Stimulated activated CD8-positive, alpha-beta memory T cell treated with anti-CD3 and anti-CD28 coated beads, Interleukin-4, amount 100 ng/mL, for 1 hour (primary cell): ENCODE measurements at places on chromosomes 4 and X.
A peak's percentile ranks its signal among the peaks of the same experiment; 100 is the strongest.

DNA sequence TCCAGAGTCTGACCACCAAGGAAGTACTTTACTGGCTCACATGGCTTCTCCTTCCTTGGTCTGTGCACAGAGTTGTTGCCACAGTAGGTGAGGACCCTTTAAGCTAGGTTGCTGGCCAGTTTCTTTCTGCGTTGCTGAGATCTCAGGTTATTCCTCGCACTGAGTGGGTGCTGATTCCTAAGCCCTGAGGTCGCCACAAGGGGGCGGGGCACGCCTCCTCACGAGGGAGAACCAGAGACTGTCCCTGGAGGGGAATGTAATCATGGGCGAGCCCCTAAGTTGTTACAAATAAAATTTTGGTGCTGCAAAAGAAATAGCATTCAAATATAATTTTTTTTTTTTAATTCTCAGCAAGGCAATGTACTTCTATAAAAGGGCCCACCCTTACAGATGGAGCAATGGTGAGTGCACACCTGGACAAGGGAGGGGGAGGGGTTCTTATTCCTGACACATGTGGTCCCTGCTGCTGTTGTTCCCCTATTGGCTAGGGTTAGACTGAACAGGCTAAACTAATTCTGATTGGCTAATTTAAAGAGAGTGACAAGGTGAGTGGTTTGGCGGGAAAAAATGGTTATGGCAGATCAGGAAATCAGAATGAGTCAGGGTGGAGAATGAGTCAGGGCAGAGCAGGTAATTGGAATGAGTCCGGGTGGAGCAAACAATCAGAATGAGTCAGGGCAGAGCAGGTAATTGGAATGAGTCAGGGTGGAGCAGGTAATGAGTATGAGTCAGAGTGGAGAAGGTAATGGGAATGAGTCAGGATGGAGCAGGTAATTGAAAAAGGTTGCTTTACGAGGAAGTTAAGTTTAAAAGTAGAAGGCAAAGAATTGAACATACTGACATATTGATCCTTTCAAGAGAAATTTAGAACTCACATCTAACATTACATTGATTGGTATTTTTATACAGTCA, 107.5 kb downstream of the VSIG4 start:
- DNase-seq = no peak

- DNase-seq = no peak
Measured at GRCh38 chr4:123404533-123404932, 7.9 kb downstream of the SPRY1 start.

DNA sequence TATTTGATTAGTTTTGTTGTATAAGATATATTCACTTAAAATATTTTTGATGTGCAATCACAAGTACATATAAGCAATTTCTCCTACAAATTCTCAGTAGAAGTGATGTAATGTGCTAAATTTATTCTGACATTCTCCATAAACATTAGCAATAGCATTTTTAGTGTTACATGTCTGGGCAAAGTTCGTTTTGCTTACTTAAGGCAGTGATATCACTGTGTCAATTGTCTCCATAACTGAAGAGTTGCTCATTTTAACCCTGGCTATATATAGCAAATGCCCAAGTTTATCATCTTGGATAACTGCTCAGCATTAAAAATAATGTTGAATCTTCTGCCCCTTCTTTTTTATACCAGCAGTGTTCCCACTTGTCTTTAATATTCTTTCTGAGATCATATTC, 340.0 kb upstream of the NDST4 start:
- no peak for DNase-seq

- DNase-seq = no peak
Measured at GRCh38 chrX:44878780-44879179, 5.8 kb downstream of the KDM6A start.

- DNase-seq = no peak
Measured at GRCh38 chrX:100089724-100090123, 320.3 kb downstream of the PCDH19 start.

GRCh38 chrX:107825698-107826237, at the start of gene MID2:
Gene MID2, plus strand, starts transcription at chrX:107825866. Its CDS starts 561 bp downstream, at chrX:107826427.
- DNase-seq = peak; percentile 9

- DNase-seq = no peak
Measured at GRCh38 chrX:5236749-5237148, 991.9 kb downstream of the NLGN4X start.

DNA sequence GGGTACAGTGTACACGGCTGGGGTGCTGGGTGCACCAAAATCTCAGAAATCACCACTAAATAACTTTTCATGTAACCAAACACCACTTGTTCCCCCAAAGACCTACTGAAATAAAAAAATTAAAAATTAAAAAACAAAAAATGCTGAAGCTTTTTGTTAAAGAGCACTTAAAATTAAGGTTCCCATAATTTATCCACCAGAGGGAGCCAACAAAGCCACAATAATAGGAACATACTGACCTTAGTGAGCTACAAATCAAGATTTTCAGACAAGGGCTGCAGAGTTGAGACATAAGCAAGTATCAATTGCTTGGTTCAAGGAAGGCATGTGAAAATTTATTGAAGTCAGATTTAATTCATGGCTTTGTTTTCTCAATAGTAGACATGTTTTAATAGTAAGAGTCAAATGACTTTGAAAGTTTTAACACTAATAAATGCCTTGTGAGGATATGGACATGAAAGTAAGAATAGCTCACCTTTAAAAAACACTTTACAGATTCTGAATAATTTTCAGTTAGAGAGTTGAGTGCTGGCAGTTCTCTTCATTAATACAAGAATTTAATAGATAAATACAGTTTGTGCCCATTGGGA, 43.0 kb upstream of the SCOC start:
- DNase-seq = no peak

DNA sequence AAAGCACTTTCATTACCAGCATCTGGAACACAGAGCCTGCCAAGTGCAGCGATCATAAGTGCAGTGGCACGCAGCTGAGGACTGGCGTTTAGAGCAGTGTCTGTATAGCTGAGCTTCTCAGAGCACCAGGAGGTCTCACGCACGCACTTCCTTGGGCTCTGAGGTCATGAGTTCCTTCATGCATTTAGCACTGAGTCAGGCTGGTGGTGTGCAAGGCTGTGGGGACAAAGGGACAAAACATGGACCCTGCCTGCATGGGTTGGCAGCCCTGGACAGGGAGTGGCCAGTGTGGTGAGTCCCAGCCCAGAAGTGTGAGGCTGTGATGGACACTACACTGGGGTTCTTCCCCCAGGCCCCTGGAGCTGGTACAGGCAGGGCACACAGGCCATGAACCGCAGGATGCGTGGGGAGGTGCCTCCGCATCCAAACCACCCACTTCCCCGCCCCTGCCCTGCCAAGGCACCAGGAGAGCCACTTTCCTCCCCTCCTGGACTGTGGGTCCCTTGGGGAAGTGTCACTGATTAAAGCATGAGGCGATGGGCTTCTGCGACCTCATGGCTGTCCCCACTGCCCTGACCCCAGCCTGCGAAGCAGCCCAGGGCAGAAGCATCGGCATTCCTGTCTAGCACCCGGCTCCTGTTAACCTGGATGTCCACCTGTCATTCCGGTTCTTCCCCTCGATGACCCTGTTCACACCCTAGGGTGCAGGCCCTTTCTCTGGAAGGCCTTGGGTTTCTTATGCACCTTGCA, 37.2 kb upstream of the GPR78 start:
- no peak for DNase-seq

DNA sequence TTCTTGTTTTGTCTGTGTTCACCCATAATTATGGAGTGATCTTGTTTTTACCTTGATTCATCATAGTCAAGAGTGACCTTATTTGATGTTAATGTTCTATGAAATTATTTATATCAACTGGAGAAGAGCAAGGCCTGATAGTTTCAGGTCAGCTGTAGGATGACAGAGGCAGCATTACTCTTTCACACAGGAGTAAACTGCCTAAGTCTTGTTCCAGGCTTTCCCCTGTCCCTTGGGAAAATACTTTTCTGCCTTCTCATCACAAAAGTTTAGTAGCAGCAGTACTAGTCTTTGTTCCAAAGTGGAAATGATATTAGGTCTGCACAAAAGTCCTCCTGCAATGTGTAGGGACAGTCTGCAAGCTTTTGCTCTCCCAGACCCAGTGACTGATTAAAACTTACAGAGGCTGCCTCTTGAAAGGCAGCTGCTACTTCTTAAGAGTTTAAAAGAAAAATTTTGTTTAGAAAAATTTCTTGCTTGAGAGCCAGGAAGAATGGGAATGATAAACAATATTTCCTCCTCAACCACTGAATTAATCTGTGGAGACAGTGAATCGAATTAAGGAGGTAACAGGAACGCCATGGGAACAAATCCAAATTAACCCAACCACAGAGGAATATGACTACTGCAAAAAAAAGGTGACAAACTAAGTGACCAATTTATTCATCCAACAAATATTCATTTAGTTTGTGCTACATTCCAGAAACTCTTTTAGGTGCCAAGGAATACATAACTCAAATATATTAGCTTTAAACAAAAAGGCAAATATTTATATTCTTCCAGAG, 991.4 kb upstream of the PABPC4L start:
- DNase-seq = no peak

- no peak for DNase-seq
Measured at GRCh38 chrX:74248889-74249288, 55.1 kb upstream of the ZCCHC13 start.

DNA sequence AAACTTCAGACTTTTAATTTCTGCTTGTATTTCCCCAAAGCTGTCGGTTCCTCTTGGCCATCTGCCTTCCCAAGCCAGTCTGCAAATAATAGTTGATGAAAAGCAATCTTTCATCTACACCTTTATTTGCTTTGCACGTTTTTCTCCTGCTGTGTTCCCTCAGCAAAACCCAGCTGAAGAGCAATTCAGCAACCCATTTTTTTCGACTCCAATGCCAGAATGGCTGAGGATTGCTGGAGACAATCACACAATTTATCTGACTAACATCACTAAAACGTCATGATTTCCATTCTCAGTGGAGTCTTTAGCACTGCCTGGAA, 94.3 kb downstream of the GPRIN3 start:
- DNase-seq = no peak

GRCh38 chr4:2051086-2051485, 8.0 kb upstream of the NAT8L start:
- DNase-seq = no peak

- no peak for DNase-seq
Measured at GRCh38 chr4:53059871-53060270, 197.8 kb downstream of the RASL11B start.

- no peak for DNase-seq
Measured at GRCh38 chr4:4856071-4857000, 3.1 kb upstream of the MSX1 start.

DNA sequence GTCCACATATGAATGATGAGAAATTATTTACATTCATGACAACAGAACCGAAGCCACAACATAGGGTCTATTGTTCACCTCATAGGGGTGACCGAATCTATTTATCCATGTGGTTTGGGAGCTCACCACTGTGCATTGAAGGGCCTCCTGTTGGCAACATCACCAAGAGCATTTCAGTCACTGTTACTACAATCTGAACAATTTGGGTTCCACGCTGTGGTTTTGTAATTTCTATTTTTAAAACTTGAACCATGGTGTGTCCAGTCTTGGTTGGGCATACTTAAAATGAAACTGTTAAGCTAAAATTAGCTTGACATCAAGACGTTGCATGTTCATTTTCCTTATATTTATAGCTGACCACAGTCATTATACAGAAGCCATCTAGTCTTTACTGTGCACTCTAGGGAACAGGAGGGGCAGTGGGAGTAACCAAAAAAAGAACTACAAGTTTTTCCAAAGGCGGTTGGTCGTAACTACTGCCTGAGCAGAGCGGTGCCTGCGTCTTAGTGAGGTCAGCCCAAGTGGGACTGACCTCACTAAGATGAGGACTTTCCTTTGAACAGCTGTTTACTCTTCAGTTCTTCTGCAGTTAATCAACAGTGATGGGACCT, 192.1 kb downstream of the SPRY1 start:
- DNase-seq = no peak

DNA sequence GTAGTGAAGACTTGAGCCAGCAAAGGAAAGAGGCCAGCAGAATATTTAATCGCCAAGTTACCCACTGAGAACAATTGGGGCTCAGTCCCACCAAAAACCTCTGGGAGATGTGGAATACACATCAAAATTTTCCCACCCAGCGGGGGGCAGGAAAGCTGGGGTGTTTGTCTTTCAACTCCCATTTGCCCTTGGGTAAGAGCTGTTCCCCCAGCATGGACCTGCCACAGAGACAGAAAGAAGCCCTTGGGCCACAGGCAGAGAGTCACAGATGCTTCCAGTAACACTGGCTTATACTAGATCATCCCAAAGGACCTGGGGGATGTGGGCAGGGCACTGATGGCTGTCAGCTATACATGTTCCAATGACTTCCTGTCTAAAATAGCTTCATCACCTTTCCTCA, 18.9 kb upstream of the FBXW7 start:
- no peak for DNase-seq

DNA sequence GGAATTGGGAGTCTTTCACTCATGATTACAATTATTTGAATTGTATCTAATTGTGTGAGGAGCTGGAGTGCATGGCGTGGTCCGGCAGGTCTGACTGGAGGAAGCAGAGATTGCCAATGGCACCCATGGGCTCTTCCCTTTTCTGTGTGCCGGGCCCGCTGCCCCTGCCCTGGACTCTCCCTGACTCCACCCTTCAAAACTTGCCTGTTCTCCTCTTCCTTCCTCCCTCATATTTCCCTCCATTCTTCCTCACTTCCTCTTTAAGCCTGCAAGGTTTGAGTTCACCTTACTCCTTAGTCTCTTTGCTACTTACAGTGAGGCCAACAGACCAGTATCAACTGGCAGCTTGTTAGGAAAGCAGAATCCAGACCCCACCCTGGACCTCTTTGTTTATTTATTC, 6.5 kb upstream of the STBD1 start:
- DNase-seq = no peak

GRCh38 chrX:84475101-84475500, 27.2 kb downstream of the HDX start:
- no peak for DNase-seq

DNA sequence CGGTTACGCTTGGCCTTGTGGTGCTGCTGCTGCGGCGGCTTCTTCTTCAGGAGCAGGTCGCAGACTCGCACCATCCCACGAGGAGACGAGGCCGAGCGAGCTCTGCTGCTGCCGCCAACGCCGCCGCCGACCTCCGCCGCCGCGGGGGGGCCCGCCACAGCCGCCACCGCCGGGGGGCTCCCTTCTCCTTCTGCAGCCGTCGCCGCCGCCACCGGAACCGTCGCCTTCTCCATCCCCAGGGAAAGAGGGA, 237 bp downstream of the ANKRD17 start:
- peak; percentile 33 for DNase-seq

DNA sequence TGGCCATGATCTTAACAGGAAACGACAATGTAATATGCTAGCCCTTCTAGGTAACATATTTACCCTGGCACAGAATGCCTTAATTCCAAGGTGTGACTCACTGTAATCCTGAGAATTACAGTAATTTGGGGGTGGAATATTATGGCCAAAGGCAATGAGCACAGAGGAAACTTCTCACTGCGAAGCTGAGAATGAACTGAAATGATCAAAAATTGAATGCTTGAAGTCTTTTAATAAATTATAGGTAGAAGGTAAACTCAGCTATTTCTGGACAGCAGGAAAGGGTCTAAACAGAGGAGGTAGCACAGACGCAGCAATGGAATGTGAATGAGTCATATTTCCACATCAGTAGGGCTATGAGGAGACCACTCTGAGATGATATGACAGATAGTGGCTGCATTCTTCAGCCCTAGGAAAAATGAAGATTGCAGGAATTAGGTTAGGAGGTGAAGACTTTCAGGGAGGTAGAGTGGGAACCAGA, 312.6 kb downstream of the PACRGL start:
- no peak for DNase-seq

- DNase-seq = no peak
Measured at GRCh38 chr4:128979934-128980333, 113.4 kb downstream of the SCLT1 start.
